ENCODE measurements at places on chromosomes 3 and 15.

- DNase-seq: no peak
Observed at GRCh38 chr15:80434926-80435720, 30.9 kb downstream of the ARNT2 start.

DNA sequence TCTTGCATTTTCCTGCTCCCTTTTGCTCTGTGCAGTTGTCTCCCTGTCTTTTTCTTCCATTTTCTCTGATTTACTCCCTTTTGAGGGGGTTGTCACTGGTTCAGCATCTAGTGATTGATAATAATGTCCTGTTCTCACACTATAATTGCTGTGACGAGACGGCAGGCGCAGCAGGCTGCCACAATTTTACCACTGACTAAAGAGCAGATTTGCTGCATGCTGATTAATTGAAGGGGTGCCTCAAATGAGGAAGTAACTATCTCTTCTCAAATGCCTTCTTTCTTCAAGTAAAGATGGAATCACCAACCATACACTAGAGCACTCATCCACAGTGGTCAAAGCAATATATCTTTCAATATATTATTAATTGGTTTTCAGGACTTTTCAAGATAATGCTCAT is 219.3 kb downstream of the CBLB start:
- DNase-seq: no peak

DNA sequence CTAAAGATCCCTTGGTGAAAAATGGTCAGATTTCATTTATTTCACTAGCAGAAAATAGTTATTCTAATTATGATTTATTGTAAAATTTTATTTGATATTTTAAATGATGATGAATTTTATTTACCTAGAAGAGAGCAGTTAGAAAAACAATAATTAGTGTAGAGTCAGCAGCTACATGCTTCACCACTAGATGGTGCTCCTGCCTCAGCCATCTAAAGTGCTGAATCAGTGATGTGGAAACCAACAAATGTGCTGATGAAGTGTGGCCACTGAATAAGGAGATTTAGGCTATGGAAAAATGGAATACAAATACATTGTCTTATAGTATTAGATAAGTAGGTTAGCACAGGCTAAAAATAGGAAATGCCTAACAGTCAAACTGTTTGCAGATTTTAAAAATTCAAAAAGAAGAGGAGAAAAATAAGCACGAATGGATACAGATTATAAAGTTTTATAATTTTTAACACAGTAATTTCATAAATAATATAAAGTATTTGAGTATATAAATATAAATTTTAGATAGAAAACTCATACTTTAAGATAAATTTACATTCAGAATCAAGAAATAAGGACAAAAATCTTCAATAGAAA is 109.8 kb downstream of the PPP2R3A start:
- DNase-seq: peak; percentile 72

- DNase-seq: no peak
Observed at GRCh38 chr3:195150181-195151118, 120.5 kb downstream of the XXYLT1 start.

- no peak for DNase-seq
Observed at GRCh38 chr3:126159476-126159875, 20.9 kb downstream of the ALDH1L1 start.

DNA sequence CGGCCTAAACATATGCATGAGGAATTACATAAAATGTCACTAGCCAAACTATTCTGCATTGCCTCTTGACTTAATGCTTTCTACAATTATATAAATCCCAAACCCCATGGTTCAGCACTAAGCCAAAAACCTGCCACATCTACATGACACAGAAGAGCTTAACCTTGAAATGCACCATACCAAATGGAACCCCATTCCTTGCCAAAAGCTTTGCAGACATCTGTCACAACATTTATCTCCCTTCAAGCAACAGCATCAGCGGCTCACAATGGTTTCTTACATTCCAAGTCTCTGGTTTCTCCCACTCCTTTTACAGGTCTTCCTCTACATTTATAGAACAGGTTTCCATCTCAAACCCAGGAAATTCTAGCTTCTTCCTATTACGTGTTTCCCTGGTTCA is 58.4 kb upstream of the GYG1 start:
- no peak for DNase-seq

- no peak for DNase-seq
Observed at GRCh38 chr15:90679959-90680358, 37.2 kb upstream of the BLM start.

- DNase-seq: no peak
Observed at GRCh38 chr15:40100123-40100946, 8.3 kb downstream of the BMF start.

Data from WTC11 (cell line).